ENCODE measurements at places on chromosomes 12 and 14. TPM values are rescaled to one million over a fixed set of nuclear protein-coding genes. Genes with fewer than 3 reads are reported as not detected.

DNA sequence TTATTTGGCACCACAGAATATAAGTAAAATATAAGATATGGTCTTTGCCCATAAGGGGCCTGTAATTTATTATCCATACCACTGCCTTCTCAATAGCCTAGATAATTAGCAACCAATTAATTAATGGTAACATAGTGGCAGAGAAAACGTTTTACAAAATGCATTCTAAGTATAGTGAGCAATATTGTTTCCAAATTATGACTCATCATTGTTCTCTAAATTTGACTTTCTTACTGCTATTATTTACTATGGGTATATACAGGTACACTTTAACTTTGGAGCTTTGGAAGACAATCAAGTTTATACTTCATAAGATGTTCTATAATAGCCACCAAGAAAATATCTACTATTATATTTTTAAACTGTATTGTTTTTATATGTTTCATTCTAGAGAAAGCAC lies 26.7 kb downstream of the DCP1B start:
- no peaks in the 10 kb centered on the region for H3K4me1 ChIP-seq
- H3K27ac ChIP-seq: no peak overlapping the region
- no peaks in the 10 kb centered on the region for H3K27me3 ChIP-seq

DNA sequence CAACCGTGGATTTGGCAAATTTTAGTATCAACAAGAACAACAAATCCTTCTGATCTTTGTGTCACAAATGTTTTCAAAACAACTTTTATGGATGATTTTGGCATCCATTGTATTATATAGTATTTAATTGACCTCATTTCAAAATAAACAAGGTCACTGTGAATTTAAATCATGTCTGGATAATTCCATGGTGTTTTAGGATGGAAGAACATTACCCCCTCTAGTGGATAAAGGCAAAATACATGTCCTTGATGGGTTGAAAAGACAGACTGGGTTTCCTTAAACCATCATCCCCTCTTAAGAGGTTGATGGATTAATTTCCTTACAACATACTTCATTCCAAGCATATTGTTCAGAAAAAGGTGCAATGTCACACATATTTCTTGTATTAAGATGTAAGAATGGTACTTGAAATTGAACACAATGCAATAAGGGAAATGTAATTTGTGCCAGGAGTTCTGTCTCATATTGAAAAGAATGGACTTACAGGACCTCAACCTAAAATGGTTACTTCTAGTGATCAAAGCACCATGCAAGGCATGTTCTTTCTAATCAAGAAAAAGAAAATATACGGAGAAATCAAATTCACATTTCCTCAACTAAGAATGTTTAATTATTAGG lies 352.0 kb downstream of the BCAT1 start:
- no peaks in the 10 kb centered on the region for H3K27me3 ChIP-seq
- peak; percentile 77 for DNase-seq

DNA sequence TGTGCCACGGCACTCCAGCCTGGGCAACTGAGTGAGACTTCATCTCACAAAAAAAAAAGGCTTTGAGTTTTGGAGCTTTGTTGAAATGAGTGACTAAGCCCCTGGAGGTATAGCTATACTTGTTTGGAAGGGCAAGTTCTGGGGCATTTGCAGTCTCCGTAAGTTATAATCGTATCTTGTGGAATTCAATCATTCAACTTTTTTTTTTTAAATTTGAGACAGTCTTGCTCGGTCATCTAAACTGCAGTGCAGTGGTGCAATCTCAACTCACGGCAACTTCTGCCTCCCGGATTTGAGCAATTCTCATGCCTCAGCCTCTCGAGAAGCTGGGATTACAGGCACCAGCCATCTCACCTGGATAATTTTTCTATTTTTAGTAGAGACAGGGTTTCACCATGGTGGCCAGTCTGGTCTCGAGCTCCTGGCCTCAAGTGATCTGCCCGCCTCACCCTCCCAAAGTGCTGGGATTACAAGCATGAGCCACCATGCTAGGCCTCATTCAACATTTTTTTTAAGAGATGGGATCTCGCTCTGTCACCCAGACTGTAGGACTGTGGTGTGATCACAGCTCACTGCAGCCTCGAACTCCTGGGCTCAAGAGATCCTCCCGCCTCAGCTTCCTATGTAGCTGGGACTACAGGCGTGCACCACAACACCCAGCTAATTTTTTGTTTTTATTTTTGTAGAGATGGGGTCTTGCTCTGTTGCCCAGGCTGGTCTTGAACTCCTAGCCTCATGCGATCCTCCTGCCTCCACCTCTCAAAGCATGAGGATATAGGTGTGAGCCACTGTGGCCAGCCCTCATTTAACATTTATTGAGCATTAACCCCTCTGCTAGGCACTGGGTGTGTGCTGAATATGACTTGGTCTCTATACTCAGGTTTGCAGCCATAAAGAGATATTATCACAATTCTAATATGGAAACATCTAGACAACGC lies 133.7 kb upstream of the MAP1LC3B2 start:
- DNase-seq: no peak
- H3K4me1 ChIP-seq: no peaks in the 10 kb centered on the region
- H3K27ac ChIP-seq: no peak overlapping the region
- no peaks in the 10 kb centered on the region for H3K36me3 ChIP-seq
- H3K4me3 ChIP-seq: no peak overlapping the region

- no peaks in the 10 kb centered on the region for H3K27me3 ChIP-seq
- no peak overlapping the region for H3K27ac ChIP-seq
- no peak for DNase-seq
- H3K36me3 ChIP-seq: no peaks in the 10 kb centered on the region
- peaks cover 12% of the 10 kb centered on the region for H3K4me1 ChIP-seq
These were observed 7.4 kb upstream of the MTA1 start for GRCh38 chr14:105411985-105412770.

GRCh38 chr14:72982146-72982708 lies 44.7 kb downstream of the ZFYVE1 start:
- H3K4me1 ChIP-seq: no peaks in the 10 kb centered on the region
- no peak overlapping the region for H3K27ac ChIP-seq
- H3K27me3 ChIP-seq: no peaks in the 10 kb centered on the region
- DNase-seq: no peak
- H3K4me3 ChIP-seq: no peak overlapping the region

DNA sequence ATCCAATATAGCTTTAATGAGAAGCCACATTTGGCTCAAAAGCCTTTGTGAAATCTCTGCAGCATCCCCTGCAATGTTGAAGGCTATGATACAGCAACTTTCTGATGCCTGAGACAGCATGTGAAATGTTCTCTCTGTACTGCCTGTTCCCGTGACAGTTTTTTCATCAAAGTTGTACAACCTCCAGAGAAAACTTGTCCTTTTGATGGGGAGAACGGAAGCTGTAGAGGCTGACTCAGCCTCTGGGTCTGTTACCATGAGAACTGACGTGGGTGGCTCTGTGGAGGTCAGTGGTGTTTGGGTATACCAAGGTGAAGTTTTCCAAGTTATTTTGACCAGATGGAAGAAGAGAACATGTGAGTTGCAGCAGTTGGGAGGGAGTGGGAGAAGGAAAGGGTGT lies 17.0 kb downstream of the SLC4A8 start:
- no peak for DNase-seq
- no peaks in the 10 kb centered on the region for H3K27me3 ChIP-seq
- no peak overlapping the region for H3K4me3 ChIP-seq
- no peak overlapping the region for H3K27ac ChIP-seq
- no peaks in the 10 kb centered on the region for H3K36me3 ChIP-seq

DNA sequence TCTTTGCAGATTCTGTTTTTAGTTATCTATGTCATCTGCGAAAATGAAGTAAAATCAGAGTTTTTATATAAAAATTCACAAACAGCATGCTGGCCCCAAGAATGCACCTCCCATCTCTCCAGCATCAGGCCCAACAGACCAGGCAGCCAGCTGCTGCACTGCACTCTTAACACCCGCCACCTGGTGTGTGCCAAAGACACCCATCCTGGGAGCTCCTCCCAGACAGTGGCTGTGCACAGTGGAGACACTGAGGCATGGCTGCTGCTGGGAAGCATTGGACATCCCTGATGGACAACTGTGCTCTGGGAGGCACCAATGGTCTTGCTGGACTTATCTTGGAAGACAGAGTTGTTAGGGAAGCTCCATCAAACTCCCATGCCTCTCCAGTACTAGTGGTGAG lies 817.2 kb downstream of the TMEM121 start:
- H3K36me3 ChIP-seq: no peaks in the 10 kb centered on the region
- DNase-seq: no peak
- H3K27ac ChIP-seq: no peak overlapping the region

DNA sequence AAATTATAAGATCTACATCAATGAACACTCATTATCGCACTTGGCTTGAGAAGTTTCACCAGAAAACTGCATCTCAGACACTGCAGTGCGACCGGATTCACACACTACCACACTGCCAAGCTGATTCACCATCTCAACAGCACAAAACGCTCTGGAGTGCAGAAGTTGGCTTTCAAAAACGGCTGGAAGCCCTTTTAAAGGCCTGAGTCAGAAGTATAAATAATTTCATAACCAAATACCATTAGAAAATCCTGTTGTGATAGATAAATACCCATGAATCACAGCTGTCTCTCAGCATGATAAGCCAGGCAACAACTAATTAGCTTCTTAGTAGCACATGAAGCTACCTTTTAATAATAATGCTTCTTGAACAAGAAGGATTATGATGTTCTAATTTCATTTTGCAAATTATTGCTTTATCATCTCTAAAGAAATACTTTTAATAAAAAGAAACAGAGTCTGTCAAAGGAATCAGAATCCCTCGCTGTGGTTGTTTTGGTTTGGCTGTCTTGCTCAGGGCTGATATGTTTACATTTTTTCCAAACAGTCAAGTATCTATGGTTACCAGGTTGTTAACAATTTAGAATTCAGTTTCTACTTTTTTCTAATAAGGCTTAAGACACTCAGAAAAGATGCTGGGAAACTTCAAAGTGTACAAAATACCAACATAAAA lies 51.2 kb downstream of the SLC2A13 start:
- H3K27me3 ChIP-seq: no peaks in the 10 kb centered on the region
- no peaks in the 10 kb centered on the region for H3K36me3 ChIP-seq
- no peak overlapping the region for H3K27ac ChIP-seq
- no peak overlapping the region for H3K4me3 ChIP-seq

DNA sequence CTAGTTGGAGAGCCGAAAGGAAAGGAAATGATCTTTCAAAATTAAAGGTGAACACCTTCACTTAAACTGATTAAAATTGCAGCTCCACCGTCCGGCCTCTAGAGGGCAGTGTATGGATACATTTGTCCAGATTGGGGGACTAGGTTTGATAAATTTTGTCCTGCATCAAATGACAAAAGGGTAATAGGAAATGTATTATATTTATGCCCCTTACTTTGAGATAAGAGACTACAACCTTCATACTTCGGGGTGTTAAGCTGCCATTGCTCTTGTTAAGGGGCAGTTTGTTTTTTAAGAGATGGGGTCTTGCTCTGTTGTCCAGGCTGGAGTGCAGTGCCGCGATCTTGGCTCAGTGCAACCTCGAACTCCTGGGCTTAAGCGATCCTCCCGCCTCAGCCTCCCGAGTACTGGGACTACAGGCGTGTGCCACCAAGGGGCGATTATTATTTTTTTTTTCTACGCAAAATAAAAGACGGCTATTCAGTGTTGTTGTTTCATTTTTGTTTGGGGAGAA lies 818 bp upstream of the SUOX start:
- peaks cover 37% of the 10 kb centered on the region for H3K36me3 ChIP-seq
- peak; percentile 74 for DNase-seq
- H3K4me1 ChIP-seq: peaks cover 3% of the 10 kb centered on the region
- no peak overlapping the region for H3K27ac ChIP-seq
- no peaks in the 10 kb centered on the region for H3K27me3 ChIP-seq

The SIX4 gene
- 13.6 TPM for total RNA-seq

The SMOC1 gene
- total RNA-seq: not detected

Data from A673 (cell line).